Activated CD8-positive, alpha-beta T cell treated with anti-CD3 and anti-CD28 coated beads for 36 hours (primary cell): ENCODE measurements at places on chromosomes 3 and 15. TPM values are rescaled to one million over a fixed set of nuclear protein-coding genes. Genes with fewer than 3 reads are reported as not detected.
A peak's percentile ranks its signal among the peaks of the same experiment; 100 is the strongest.

Gene MED12L
- total RNA-seq = 3.4 TPM

Gene GUCA1C
- total RNA-seq = not detected

Gene POLQ
- 22.0 TPM for total RNA-seq

- no peaks in the 10 kb centered on the region for H3K36me3 ChIP-seq
- no peak for DNase-seq
- no peak overlapping the region for H3K27ac ChIP-seq
- H3K4me3 ChIP-seq = no peak overlapping the region
- no peaks in the 10 kb centered on the region for H3K27me3 ChIP-seq
These were observed 102.2 kb downstream of the NEDD4 start for GRCh38 chr15:55891196-55891595.

- H3K27me3 ChIP-seq = no peaks in the 10 kb centered on the region
- no peaks in the 10 kb centered on the region for H3K4me1 ChIP-seq
- H3K4me3 ChIP-seq = no peak overlapping the region
- no peaks in the 10 kb centered on the region for H3K36me3 ChIP-seq
- no peak for DNase-seq
- H3K27ac ChIP-seq = no peak overlapping the region
These were observed 46.5 kb downstream of the NEK10 start for GRCh38 chr3:27322634-27323033.

GRCh38 chr3:126314790-126315658, 42.2 kb downstream of the KLF15 start:
- DNase-seq = no peak
- no peak overlapping the region for H3K27ac ChIP-seq
- H3K27me3 ChIP-seq = no peaks in the 10 kb centered on the region
- no peaks in the 10 kb centered on the region for H3K36me3 ChIP-seq
- H3K4me3 ChIP-seq = no peak overlapping the region

GRCh38 chr3:18745472-18745871, 320.3 kb upstream of the SATB1 start:
- DNase-seq = peak; percentile 12
- peak overlapping the region; percentile 89 for H3K27ac ChIP-seq
- H3K4me3 ChIP-seq = peak overlapping the region; percentile 29

GRCh38 chr15:41630616-41631217, 29.5 kb upstream of the MGA start:
- no peak overlapping the region for H3K4me3 ChIP-seq
- H3K27ac ChIP-seq = no peak overlapping the region
- no peaks in the 10 kb centered on the region for H3K27me3 ChIP-seq
- H3K4me1 ChIP-seq = peaks cover 3% of the 10 kb centered on the region
- no peaks in the 10 kb centered on the region for H3K36me3 ChIP-seq

DNA sequence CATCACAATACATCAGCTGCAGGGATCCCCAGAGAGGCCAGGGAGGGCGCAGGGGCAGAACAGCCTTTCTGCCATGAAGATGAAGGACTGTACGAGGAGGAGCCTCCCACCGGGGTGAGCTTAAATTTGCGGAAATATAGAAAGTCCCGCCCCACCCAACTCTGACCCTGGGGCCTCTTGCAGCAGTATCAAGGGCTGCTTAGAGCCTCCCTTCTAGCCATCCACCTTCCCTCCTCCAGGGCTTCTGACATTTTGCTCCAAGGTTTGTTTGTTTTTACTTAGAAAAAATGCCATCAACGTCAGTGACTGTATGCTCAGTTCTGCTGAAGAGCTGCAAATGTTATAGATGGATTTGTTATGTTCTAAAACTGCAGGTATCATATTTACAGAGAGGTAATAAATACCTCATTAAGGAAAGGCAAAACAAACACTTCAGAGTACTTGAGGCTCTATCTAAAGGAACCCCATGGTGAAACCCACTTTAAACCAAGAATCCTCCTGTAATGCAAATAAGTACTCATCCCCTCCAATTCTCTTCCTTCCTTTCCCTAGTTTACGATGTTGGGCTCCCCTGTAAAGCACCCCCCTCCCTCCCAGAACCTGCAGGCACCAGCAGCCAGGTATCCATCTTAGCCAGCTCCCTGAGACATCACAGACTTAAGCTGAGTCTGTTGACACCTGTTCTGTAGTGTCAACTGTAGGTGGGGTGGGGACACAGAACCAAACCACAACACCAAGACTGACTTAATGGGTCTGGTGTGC, 30.5 kb downstream of the RFTN1 start:
- peaks cover 79% of the 10 kb centered on the region for H3K4me1 ChIP-seq
- H3K27me3 ChIP-seq = no peaks in the 10 kb centered on the region
- H3K27ac ChIP-seq = peak overlapping the region; percentile 89
- peak; percentile 71 for DNase-seq

DNA sequence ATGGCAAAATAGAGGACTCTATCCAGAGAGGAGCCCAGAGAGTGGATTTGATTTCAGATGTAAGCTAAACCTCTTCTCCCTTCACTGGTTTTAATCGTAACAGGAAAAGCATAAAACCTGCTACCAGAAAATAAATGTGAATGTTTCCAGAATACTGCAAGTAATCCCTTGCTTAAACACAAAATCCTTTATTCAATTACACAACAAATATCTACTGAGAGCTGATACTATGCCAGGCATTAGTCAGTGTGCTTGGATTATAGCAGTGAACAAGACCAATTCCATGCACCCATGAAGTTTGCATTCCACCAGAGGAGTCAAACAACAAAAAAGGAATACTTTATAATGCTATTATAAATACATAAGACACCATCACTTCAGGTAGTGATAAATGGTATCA, 15.1 kb downstream of the AVEN start:
- H3K4me1 ChIP-seq = peaks cover 13% of the 10 kb centered on the region
- H3K36me3 ChIP-seq = peaks cover 7% of the 10 kb centered on the region
- DNase-seq = no peak
- no peak overlapping the region for H3K4me3 ChIP-seq
- no peaks in the 10 kb centered on the region for H3K27me3 ChIP-seq

DNA sequence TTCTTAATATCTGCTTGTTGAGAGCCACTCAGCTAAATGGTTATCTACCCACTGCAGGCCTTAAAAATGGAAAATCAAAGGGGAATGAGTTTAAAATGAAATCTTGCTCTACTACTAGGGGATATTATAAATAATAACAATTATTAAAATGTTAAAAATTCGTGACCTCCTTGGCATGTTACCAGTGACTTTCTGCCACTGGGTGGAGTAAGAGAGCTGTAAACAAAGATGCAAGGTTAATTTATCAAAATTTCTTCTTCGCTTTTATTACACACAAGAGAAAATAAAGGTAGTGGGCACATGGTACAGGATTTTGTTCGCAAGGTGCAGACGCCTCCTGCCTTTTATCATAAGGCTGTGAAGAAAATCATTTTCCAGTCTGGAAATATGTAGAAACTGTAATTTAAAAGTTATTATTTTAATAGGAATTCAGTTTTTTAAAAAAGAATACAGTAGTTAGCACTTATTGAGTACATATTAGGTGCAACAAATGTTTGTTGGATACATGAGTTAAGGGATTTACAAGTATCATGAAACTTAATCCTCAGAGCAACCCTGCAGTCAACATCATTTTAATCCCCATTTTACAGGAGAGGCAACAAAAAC, 272.6 kb downstream of the SUCLG2 start:
- peaks cover 28% of the 10 kb centered on the region for H3K36me3 ChIP-seq
- H3K4me3 ChIP-seq = no peak overlapping the region
- H3K4me1 ChIP-seq = peaks cover 11% of the 10 kb centered on the region
- H3K27ac ChIP-seq = no peak overlapping the region
- peak; percentile 40 for DNase-seq
- H3K27me3 ChIP-seq = no peaks in the 10 kb centered on the region
